Psoas muscle (tissue), 8 donors: ENCODE measurements at places on chromosomes 7 and 10. TPM values are rescaled to one million over a fixed set of nuclear protein-coding genes. Genes with fewer than 3 reads are reported as not detected.

DNA sequence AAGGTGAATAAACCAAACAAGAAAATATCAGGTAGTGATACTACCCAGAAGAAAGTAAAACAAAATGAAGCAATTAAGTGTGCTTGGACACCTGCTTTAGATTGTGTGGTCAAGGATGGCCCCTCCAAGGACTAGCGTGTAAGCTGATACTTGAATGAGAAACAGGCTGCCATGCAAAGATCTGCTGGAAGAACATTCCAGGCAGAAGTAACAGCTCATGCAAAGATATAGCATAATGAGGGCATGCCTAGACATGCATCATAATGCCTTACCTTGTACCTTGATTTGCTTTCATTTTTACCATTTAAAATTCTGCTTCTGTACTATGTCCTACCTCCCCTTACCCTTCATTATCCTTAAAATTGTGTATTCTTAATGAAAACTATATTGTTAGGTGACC lies 74.8 kb upstream of the HDAC9 start:
- no peak for DNase-seq

PTN gene
- 0.13 TPM for total RNA-seq

DNA sequence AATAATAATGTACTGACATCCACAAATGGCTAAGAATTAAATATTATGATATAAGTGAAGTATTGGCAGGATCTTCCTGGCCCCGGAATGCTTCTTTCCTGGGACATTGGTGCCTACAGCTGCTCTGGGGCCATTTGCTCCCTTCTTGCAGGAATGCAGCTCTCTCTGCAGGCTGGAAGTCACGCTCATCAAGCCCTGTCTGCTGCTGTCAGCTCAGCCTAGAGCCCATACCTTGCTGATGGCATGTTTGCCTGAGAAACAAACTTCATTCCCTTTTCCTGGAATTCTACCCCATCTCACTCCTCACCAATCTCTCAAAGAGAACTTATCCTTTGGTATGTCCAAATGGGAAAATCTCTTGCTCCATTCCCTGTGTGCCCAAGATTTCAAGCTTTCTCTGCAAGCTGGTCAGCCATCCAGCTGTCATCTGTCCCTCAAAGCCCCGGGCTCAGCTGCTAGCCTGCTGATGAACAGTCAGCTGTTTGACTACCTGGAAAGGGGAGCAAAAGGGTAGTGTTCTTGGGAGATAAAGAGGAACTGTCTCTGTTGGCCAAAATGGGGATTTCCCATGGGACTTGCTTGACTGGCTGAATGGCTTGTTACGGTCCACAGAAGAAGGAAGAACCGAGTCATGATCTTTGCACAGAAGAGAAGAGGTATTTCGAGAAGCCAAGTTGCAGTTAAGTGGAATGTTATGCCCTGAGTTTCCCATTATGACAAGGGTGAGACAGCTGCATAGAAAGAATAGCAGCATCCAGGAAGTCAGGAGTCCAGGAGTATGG lies 12.0 kb upstream of the RASSF4 start:
- no peak for DNase-seq

LRRC18 gene
- total RNA-seq, result not detected

MAGI2 gene
- 1.3 TPM for total RNA-seq

DNA sequence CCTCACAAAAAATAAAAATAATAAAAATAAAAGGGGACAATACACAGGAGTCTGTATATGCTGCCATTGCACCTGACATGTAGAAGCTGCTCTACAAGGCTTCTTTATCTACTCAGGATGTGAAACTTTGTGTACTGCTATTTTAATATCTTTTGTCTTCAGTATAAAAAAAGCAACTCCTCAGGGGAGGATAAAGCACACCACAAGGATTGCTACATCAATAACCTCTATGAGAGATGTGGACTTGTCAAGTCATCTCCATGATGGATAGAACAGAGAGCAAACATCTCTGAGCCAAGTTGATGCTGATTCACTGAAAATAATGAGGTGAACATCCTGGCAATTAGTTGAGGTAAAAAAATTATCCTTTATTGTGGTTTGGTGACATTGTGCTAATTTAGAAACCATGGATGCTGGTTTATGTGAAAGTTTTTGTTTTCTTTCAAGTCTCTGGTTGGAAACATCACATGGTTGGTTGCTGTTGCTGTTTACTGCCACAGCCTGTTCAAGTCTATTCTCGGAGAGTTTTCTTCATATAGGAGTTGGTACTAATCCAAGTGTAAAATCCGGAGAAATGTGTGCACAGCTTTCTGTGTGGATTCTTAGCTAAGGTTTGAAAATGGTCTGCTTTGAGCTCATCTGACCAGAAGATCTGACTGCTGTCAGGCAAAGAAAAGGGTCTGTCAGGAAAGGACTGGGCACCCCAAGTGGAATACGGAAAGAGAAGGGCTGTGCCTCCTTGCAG lies 1.5 kb upstream of the HECW1 start:
- DNase-seq, result no peak

GDF10 gene
- total RNA-seq, result 0.19 TPM

DNA sequence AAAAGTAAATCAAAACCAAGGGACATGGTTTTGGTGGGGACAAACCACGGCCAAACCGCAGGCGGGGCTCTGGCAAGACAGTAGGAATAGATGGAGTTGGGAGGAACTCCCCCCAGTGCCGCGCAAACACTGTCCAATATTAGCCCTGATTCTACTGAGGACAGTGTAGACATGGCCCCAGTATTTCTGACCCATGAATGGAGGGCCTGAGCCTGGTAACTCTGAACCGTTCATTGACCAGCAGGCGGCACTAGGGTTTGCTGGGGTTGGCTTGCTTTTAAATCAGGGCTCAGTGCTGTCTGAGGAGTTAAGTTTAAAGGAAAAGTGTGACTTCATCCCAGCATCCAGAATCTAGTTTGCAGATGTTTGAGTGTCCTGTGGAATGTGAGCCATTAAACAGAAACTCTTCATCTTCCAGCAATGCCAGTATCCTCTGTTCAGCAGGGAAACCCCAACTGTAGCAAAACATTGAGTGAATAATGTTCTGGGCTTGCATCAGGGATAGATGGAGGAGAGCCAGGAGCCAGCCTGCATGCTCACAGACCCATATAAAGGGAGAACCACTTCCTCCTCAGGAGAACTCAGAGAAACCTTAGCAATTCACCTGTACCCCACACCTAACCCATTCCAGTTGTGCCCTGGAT lies 147.4 kb upstream of the PRSS58 start:
- no peak for DNase-seq

GRCh38 chr10:27035163-27035562 lies 65.1 kb downstream of the ANKRD26 start:
- DNase-seq, result no peak

CPXM2 gene
- total RNA-seq, result 5.2 TPM

GRCh38 chr7:51082096-51082840 lies 234.3 kb downstream of the COBL start:
- DNase-seq, result no peak

- DNase-seq, result no peak
Measured at GRCh38 chr7:105297985-105298384, 90.7 kb downstream of the SRPK2 start.

TRIM50 gene
- total RNA-seq, result 0.25 TPM

- DNase-seq, result no peak
Measured at GRCh38 chr10:49592726-49593563, 17.2 kb upstream of the SLC18A3 start.

NPFFR1 gene
- not detected for total RNA-seq

ITPRID1 gene
- not detected for total RNA-seq

- no peak for DNase-seq
Measured at GRCh38 chr7:22419488-22419887, 62.5 kb upstream of the RAPGEF5 start.

- DNase-seq, result no peak
Measured at GRCh38 chr7:98456866-98457265, 56.0 kb upstream of the BAIAP2L1 start.

RBP4 gene
- total RNA-seq, result 1.0 TPM

DNA sequence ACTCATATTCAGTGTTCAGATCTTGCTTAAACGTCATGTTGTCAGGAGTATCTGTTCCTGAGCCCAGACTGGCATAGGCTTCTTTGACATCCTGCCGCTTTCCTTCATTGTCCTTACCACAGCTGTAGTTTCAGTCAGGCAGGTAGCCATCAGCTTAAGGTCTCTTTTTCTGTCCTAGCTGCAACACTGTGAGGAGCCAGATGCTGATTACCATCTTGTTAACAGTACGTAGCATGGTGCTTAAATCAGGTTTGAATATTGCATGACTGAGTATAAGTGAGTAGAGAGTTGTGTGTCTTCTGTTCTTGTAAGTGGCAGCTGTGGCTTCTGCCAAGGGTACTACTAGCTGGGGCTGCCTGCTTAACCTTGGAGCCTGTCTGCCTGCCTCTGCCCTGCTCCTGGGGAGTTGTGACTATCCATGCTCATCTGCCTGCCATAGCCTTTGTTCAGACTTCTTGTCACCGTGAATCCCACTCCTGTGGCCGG lies 92.6 kb downstream of the MAPK8 start:
- DNase-seq, result no peak

- DNase-seq, result peak; percentile 53
Measured at GRCh38 chr7:45103958-45104843, 7.3 kb downstream of the TBRG4 start.

HTRA1 gene
- 14.5 TPM for total RNA-seq

- no peak for DNase-seq
Measured at GRCh38 chr7:21966271-21966670, 20.6 kb upstream of the CDCA7L start.

GRCh38 chr7:100124301-100125230 lies 2.2 kb upstream of the MBLAC1 start:
- no peak for DNase-seq

DNA sequence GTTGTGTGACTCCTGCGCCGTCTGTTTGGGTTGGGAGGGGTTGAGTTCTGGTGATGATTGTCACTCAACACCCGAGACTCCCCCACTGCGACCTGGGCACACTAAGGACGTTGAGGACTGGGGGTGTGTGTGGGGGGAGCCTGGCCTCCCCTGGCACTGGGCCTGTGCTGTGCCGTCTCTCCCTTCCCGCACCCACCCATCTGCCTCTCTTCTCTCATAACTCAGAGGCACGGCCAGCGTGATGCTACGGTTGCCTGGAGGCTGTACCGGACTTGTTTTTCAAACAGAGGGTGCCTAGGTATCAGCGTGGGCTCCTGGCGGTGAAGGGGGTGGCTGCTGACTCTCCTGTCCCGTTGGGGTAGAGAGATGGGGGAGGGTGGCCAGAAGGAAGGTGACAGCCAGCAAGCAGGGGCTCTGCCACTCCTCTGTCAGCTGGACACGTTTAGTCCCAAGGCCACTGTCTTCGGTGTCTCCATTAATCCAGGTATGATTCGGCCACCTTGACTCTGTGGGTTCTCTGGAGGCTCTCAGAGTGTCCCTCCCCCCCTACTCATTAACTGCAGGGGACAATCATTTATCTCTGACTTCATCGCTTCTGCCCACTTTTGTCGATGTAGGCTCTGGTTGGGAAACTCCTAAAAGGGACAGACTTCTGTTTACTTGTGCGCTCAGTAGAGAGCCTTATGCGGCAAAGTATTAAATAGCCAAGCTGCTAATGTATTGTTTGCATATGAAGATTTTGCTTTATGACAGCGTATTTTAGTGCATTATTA lies 56.5 kb upstream of the PFKFB3 start:
- DNase-seq, result no peak

SLC26A4 gene
- 0.94 TPM for total RNA-seq

TPK1 gene
- total RNA-seq, result 2.5 TPM

GRCh38 chr7:40092182-40092581 lies 42.2 kb downstream of the MPLKIP start:
- DNase-seq, result no peak

DNA sequence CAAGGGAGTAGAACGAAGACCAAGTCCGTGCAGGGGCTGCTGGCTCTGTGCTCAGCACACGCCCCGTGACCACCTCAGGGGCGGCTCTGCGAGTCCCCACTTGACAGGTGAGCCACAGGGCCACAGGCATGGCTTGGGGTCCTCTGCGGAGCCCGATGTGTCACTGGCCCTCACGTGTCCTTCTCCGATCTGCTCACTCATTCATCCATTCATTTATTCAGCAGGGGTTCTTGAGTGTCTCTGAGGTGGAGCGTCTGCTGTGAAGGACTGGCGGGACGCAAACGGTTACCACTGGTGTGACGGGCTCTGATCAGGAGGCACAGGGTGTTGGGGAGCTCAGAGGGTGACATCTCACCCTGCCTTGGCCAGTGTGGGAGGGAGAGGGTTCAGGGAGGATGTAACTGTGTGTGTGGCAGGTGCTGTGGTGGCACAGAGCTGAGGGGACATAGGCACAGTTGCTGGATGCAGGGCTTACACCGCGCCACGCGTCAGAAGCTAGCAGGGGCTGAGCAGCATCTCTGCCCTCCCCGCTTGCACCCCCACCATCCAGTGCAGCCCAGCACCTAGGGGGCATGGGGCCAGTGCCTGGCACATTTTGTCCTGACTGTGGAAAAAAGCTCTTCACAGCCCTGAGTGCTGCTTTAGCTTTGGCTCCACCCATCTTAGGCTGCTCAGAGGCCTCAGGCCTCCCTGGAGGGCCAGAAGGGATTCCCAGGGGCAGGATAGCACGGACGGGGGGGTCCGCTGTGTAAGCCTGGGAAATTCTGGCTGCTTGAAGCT lies 116.8 kb downstream of the LHPP start:
- DNase-seq, result peak; percentile 42

LRRTM3 gene
- not detected for total RNA-seq

GLCCI1 gene
- 5.1 TPM for total RNA-seq

C10orf67 gene
- not detected for total RNA-seq

- DNase-seq, result no peak
Measured at GRCh38 chr7:8254667-8255066, 7.3 kb downstream of the ICA1 start.

- DNase-seq, result no peak
Measured at GRCh38 chr7:46636022-46636421, 715.0 kb upstream of the IGFBP3 start.

TMEM270 gene
- not detected for total RNA-seq

GRCh38 chr10:97713826-97714400 lies 383 bp downstream of the MARVELD1 start:
- DNase-seq, result peak; percentile 74

GRCh38 chr7:50371551-50372021 lies 67.1 kb downstream of the IKZF1 start:
- DNase-seq, result no peak

GRCh38 chr10:24351961-24352360 lies 143.0 kb downstream of the KIAA1217 start:
- no peak for DNase-seq

GRCh38 chr10:3133948-3134347 lies 38.6 kb downstream of the PITRM1 start:
- no peak for DNase-seq

DNA sequence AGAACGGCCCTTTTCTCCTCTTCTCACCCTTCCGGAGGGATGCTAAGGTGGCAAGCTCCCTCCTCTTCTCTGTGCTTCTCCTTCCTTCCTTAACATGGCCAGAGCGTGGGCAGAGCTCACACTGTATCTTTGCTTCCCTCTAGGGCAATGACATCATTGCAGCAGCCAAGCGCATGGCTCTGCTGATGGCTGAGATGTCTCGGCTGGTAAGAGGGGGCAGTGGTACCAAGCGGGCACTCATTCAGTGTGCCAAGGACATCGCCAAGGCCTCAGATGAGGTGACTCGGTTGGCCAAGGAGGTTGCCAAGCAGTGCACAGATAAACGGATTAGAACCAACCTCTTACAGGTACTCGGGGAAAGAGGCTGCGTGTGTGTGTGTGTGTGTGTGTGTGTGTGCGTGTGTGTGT lies 36.6 kb downstream of the AP3M1 start:
- no peak for DNase-seq
